MM.1S (cell line): ENCODE measurements at places on chromosomes 16 and 17.
A peak's percentile ranks its signal among the peaks of the same experiment; 100 is the strongest.

DNA sequence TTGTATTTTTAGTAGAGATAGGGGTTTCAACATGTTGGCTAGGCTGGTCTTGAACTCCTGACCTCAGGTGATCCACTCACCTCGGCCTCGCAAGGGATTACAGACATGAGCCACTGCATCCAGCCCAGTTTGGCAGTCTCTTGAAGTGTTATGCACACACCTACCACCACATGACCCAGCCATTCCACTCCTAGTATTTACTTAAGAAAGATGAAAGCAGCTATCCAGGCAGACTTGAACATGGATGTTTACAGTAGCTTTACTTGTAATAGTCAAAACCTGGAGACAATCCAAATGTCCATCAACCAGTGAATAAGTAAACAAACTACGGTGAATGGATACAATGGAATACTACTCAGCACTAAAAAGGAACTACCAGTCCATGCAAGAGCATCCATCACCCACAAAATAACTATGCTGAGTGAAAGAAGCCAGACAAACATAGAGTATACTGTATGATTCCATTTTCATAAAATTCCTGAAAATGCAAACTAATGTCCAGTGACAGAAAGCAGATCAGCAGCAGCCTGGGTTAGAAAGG lies 37.8 kb upstream of the RASD1 start:
- no peak for DNase-seq
- H3K27me3 ChIP-seq, result no peaks in the 10 kb centered on the region
- no peaks in the 10 kb centered on the region for H3K36me3 ChIP-seq
- no peak overlapping the region for H3K27ac ChIP-seq
- H3K4me1 ChIP-seq, result no peaks in the 10 kb centered on the region
- no peak overlapping the region for H3K4me3 ChIP-seq

- no peak overlapping the region for H3K4me3 ChIP-seq
- no peak for DNase-seq
- no peaks in the 10 kb centered on the region for H3K36me3 ChIP-seq
- H3K27ac ChIP-seq, result no peak overlapping the region
Measured at GRCh38 chr16:30777591-30778297, 9.3 kb downstream of the ZNF629 start.

DNA sequence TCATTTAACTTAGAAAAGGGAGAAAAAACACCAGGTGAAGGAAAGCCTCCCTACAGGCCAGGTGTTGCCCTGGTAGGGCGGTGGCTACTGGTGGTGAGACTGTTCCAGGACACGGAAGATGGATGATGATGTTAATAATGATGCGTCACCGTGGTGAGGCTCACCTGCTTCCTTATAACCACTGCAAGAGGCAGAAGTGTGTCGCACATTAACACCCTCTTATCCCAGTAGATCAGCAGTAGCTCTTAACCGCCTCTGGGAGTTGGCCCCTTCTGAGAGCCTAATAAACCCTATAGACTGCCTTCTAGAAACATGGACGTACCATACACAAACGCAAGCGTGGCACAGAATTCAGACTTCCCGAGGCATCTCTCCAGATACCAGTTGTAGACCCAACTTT lies 7.8 kb downstream of the BFAR start:
- 0 out of 2 replicates have a peak, but pooled peaks cover 3% of the 10 kb centered on the region for H3K36me3 ChIP-seq
- H3K4me3 ChIP-seq, result no peak overlapping the region
- no peak for DNase-seq
- no peaks in the 10 kb centered on the region for H3K27me3 ChIP-seq
- no peaks in the 10 kb centered on the region for H3K4me1 ChIP-seq

DNA sequence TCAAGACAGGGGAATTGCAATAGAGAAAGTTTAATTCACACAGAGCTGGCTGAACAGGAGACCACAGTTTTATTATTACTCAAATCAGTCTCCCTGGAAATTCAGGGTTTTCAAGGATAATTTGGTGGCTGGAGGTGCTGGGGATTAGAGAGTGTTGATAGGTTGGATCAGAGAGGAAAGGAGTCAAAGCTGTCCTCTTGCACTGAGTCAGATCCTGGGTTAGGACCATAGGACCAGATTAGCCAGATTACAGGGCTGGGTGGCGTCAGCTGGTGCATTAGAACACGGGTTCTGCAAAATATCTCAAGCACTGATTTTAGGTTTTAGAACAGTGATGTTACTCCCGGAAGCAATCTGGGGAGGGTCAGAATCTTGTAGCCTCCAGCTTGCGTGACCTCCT lies 1.8 kb upstream of the NSMCE1 start:
- no peak overlapping the region for H3K4me3 ChIP-seq
- no peaks in the 10 kb centered on the region for H3K27me3 ChIP-seq
- H3K36me3 ChIP-seq, result no peaks in the 10 kb centered on the region
- no peak for DNase-seq
- no peaks in the 10 kb centered on the region for H3K4me1 ChIP-seq

- DNase-seq, result no peak
- no peak overlapping the region for H3K4me3 ChIP-seq
- no peaks in the 10 kb centered on the region for H3K4me1 ChIP-seq
- H3K27ac ChIP-seq, result no peak overlapping the region
- H3K36me3 ChIP-seq, result no peaks in the 10 kb centered on the region
Measured at GRCh38 chr17:81960130-81960958, 643 bp downstream of the NOTUM start.

GRCh38 chr17:1752425-1753262 lies 9.2 kb upstream of the SERPINF1 start:
- H3K4me3 ChIP-seq, result no peak overlapping the region
- no peaks in the 10 kb centered on the region for H3K4me1 ChIP-seq
- no peaks in the 10 kb centered on the region for H3K36me3 ChIP-seq

DNA sequence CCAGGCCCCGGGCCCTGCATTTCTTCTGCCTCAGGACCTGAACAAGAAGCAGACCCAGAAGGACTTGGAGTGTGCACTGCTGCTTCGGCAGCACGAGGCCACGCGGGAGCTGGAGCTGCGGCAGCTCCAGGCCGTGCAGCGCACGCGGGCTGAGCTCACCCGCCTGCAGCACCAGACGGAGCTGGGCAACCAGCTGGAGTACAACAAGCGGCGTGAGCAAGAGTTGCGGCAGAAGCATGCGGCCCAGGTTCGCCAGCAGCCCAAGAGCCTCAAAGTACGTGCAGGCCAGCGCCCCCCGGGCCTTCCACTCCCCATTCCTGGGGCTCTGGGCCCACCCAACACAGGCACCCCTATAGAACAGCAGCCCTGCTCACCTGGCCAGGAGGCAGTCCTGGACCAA lies 9.2 kb downstream of the HIRIP3 start:
- H3K36me3 ChIP-seq, result peaks cover 8% of the 10 kb centered on the region; the same call in 1 of the 2 replicates
- H3K4me1 ChIP-seq, result no peaks in the 10 kb centered on the region
- H3K27ac ChIP-seq, result no peak overlapping the region
- no peaks in the 10 kb centered on the region for H3K27me3 ChIP-seq

DNA sequence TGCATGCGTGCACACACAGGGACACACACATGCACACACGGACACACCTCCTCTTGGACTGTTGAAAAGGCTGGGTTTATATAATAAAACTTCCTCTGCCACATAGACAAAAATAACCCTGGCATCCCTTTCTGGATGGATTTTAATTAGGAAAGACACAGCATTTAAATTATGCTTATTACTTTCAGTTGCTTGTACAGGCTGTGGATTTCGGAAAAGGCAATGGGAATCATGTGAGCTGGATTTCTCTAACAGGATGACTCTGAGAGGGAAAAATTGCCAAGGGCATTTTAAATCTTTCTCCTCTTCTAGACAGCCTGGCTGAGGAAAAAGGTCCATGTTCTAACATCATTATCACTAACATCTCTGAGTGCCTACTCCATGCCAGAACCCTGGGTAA lies 75.9 kb downstream of the HLF start:
- no peak overlapping the region for H3K27ac ChIP-seq
- no peaks in the 10 kb centered on the region for H3K4me1 ChIP-seq
- no peak overlapping the region for H3K4me3 ChIP-seq

- H3K4me1 ChIP-seq, result no peaks in the 10 kb centered on the region; the same call in 1 of the 2 replicates
- no peaks in the 10 kb centered on the region for H3K27me3 ChIP-seq
- no peak overlapping the region for H3K27ac ChIP-seq
- DNase-seq, result no peak
- no peaks in the 10 kb centered on the region for H3K36me3 ChIP-seq
- H3K4me3 ChIP-seq, result no peak overlapping the region
Measured at GRCh38 chr16:4419402-4419959, 3.1 kb upstream of the CORO7 start.

DNA sequence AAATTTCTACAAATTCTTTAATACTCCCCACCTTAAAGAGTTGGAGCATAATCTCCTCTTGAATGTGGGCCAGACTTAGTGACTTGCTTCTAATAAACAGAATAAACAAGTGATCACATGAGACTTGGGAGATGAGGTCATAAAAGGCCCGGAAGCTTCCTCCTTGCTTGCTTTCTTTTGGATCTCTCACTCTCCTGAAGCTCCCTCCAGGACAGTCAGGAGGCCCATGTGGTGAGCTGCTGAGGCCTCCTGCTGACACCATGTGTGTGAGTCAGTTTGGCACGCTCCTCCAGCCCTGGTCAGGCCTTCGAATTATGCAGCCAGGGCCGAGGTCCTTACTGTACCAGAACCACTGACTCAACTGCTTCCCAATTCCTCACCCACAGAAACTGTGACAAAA lies 53.2 kb downstream of the NDEL1 start:
- H3K36me3 ChIP-seq, result no peaks in the 10 kb centered on the region; the same call in 1 of the 2 replicates
- no peaks in the 10 kb centered on the region for H3K4me1 ChIP-seq
- H3K4me3 ChIP-seq, result no peak overlapping the region
- H3K27me3 ChIP-seq, result no peaks in the 10 kb centered on the region
- H3K27ac ChIP-seq, result no peak overlapping the region

- no peak for DNase-seq
- peaks cover 9% of the 10 kb centered on the region; the same call in 1 of the 2 replicates for H3K36me3 ChIP-seq
- no peaks in the 10 kb centered on the region for H3K4me1 ChIP-seq
- H3K4me3 ChIP-seq, result no peak overlapping the region
- H3K27me3 ChIP-seq, result no peaks in the 10 kb centered on the region
Measured at GRCh38 chr17:82566129-82566960, 46.8 kb downstream of the FOXK2 start.

DNA sequence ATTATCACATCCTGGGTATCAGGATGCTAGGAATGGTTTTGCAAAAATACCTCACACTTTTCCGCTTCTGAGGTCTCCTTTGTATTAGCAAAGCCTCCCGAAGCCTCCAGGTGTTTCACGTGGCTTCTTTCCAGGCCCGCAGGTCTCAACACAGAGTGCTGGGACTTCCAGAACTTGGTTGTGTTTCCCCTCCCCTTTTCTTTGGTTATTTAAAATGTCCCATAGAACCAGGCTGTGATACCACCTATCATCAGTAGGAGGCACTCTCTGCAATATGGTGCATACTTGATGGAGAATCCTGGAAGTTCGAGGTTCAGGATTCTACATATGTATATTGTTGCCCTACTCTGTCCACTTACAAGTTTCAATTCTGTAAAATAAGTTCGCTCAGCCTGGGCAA lies 28.8 kb downstream of the ATP2C2 start:
- H3K27me3 ChIP-seq, result peaks cover 19% of the 10 kb centered on the region; the same call in 1 of the 2 replicates
- no peak for DNase-seq
- H3K36me3 ChIP-seq, result no peaks in the 10 kb centered on the region
- no peak overlapping the region for H3K27ac ChIP-seq

DNA sequence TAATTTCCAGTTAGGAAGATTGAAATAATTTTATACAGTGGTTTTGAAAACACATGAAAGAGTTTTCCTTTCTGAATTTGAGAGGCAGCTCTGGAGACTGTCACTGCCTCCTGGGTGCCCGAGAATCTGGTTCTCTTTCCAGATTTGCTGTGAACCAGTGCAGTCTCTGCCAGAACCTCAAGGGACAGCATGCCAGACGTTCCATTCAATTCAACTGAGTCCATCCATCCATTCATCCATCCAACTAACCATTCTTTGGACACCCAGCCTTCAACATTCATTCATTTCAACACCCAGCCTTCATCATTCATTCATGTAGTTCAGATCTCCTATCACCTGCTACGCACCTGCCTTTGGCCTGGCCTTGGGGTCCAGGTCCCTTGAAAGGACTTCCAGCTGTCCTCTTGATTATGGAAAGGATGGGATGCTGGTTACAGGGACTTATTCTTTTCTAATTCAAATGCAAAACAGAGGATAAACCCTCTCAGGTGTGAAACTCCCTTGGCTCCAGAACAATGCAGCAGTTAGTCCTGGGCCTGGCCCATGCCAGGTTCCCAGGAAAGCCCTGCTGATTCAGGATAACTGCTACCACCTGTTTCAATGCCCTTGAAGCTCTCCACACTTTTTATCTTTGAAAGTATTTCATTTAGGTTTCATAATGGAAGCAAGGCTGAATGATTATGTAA lies 68.7 kb downstream of the WSCD1 start:
- peaks cover 21% of the 10 kb centered on the region for H3K4me1 ChIP-seq
- DNase-seq, result no peak
- no peak overlapping the region for H3K27ac ChIP-seq

DNA sequence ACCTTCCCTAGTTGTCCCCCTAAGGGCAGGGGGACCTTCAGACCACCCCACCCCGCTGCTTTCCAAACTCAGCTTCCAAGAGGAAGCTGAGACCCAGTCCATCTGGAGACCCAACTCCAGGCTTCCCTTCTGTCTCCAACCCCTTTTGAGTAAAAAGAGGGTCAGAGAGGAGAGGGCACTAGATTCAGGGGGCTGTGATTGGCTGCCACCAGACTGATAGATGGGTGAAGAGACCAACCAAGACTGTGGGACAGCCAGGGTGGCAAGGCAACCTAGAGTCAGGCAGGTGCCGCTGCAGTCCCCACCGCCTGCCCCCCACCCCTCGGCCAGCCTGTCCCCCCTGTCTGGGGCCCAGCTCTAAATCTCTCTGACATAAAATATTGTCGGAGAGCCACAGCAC lies 92.5 kb downstream of the SDK2 start:
- H3K36me3 ChIP-seq, result no peaks in the 10 kb centered on the region
- peak overlapping the region; percentile 39; the same call in 1 of the 2 replicates for H3K4me3 ChIP-seq
- no peak overlapping the region for H3K27ac ChIP-seq
- H3K27me3 ChIP-seq, result peaks cover 89% of the 10 kb centered on the region
- H3K4me1 ChIP-seq, result no peaks in the 10 kb centered on the region

DNA sequence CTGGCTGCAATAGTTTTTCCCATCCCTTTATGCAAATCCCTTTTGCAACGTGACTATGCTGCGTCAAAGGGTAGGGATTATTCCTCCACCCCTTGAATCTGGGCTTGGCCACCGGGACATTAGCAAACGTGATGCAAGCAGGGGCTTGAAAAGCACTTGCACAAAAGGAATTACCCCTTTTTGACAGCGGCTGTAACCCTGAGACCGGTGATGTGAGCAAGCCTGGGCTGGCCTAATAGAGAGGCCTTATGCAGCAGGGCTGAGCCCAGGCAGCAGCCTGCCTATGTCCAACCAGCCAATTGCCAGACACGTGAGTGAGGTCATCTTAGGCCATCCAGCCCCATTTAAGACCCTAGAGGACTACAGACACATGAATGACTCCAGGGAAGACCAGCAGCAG lies 30.4 kb upstream of the PAFAH1B1 start:
- no peak overlapping the region for H3K4me3 ChIP-seq
- no peaks in the 10 kb centered on the region for H3K27me3 ChIP-seq
- no peak for DNase-seq
- H3K4me1 ChIP-seq, result no peaks in the 10 kb centered on the region
